ENCODE measurements at places on chromosomes 16 and 17.
A peak's percentile ranks its signal among the peaks of the same experiment; 100 is the strongest.

- no peak for DNase-seq
These were observed 79.5 kb upstream of the RPL38 start for GRCh38 chr17:74123866-74124444.

- no peak for DNase-seq
These were observed 21.2 kb downstream of the SAP30BP start for GRCh38 chr17:75688209-75688825.

- peak; percentile 38 for DNase-seq
These were observed 594 bp upstream of the SLC22A31 start for GRCh38 chr16:89200850-89201411.

GRCh38 chr17:75174996-75175395 lies 7.8 kb downstream of the SUMO2 start:
- DNase-seq, result no peak

DNA sequence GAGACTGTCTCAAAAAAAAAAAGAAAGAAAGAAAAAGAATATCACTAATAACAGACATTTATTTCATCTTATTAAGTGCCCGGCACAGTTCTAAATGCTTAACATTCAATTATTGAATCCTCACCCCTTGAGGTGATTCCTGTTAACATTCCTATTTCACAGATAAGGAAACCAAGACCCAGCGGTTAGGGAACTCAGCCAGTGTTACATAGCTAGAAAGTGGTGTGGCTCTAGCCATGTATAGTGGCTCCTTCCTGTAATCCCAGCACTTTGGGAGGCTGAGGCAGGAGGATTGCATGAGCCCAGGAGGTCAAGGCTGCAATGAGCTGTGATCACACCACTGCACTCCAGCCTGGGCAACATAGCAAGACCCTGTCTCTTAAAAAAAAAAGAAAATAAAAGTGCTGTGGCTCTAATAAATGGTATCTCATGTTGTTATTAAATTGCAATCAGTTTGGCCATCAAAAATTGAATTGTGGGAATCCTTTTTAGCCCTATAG lies 28.1 kb downstream of the ZNRF1 start:
- no peak for DNase-seq

- DNase-seq, result no peak
These were observed 287.3 kb upstream of the MAF start for GRCh38 chr16:79887541-79888540.

- no peak for DNase-seq
These were observed 398.0 kb downstream of the NPIPA8 start for GRCh38 chr16:17938546-17938945.

- DNase-seq, result no peak
These were observed 74.1 kb downstream of the SOCS1 start for GRCh38 chr16:11181899-11182279.

DNA sequence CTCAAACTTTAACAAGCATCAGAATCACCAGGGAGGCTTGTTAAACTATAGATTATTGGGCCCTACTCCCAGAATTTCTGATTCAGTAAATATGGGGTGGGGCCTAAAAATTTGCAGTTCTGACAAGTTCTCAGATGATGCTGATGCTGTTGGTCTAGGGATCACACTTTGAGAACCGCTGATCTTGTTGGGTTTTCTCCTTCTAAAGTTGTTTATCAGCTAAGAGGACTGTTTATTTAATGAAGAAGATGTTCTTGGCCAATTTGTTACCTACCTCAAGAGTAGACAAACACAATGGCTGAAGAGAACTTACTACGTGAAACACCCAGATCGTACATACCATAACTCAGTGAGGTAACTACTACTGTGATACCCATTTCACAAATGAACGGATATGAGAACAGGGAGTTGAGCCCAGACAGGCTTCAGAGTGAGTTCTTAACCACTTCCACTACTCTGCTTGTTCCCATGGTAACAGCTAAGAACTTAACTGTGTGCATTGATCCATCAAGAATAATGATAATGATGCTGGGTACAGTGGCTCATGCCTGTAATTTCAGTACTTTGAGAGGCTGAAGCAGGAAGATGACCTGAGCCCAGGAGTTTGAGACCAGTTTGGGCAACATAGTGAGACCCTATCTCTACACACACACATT lies 85.3 kb upstream of the NSRP1 start:
- DNase-seq, result peak; percentile 17

DNA sequence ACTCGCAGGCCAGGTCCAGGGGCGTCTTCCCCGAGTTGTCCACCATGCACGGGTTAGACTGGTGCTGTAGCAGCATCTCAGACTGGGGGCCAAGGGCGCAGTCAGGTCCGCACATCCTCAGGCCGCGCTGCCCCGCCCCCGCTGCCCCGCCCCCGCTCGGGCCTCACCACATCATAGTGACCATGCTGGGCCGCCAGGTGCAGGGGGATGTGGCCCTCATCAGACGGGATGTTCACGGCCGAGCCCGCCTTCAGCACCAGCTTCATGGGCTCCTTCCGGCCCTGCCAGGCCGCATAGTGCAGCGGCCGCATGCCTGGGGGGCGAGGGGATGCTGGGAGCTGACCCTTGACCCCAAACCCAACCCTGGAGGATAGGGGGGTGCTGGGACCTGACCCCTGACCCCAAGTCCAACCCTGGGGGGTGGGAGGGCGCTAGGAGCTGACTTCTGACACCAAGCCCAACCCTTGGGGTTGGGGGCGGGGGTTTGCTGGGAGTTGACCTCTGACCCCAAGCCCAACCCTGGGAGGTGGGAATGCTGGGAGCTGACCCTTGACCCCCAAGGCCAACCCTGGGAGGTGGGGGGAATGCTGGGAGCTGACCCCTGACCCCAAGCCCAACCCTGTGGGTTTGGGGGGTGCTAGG lies 7.0 kb downstream of the CASKIN1 start:
- no peak for DNase-seq

GRCh38 chr17:622356-622755 lies 92.3 kb downstream of the VPS53 start:
- DNase-seq, result no peak

DNA sequence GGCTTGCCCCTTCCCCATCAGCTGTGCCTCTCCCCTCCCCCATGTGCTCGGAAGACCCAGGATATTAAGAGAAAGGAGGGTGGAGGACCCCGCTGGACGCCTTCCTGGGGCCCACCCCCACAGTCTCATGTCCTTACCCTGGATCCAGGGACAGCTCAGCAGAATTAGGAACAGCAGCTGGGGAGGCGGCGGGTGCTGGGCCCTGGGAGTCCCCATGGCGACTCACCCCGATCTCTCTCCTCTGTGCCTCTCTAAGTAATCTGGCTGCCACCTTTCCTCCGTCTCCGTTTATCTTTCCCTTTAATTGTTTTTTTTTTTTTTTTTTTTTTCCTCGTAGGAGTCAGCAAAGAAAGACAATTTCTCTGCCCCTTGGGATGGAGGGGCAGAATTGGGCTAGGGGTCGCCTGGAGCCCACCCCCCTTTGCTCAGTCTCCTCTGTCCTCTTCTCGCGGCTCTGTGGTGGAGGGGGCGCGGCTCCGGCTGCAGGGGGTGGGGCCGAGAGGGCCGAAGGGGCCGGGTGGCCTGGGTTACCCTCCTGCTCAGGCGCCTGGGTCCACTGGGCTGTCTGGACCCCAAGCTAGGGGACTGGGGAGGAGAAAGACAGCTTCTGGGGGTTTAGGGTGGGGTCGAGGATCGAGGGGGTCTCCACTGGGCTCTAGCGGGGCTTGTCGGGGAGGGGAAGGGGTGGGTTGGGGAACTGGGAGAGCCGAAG lies 390 bp downstream of the SEZ6L2 start:
- no peak for DNase-seq

GRCh38 chr16:84532855-84533486 lies 28.5 kb upstream of the MEAK7 start:
- DNase-seq, result no peak

DNA sequence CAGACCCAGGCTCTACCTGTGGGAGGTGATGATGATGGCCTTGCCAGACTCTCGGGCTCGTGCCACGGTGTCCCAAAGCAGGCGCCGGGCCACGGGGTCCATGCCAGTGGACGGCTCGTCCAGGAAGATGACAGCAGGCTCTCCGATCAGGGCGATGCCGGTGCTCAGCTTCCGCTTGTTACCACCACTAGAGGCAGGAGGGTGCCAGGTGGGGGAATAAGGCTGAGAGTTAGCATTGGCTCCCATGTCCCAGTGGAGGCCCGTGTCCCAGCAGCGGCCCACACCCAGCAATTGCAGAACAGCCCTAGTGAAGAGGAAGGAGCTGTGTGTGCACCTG lies 10.3 kb upstream of the RNPS1 start:
- no peak for DNase-seq

GRCh38 chr17:16353317-16354174 lies at the start of gene CENPV:
Gene CENPV, minus strand, starts transcription at chr17:16353469. Its CDS starts 33 bp downstream, at chr17:16353436.
- DNase-seq, result peak; percentile 93

- no peak for DNase-seq
These were observed 10.9 kb downstream of the SLC7A6OS start for GRCh38 chr16:68299571-68300453.

DNA sequence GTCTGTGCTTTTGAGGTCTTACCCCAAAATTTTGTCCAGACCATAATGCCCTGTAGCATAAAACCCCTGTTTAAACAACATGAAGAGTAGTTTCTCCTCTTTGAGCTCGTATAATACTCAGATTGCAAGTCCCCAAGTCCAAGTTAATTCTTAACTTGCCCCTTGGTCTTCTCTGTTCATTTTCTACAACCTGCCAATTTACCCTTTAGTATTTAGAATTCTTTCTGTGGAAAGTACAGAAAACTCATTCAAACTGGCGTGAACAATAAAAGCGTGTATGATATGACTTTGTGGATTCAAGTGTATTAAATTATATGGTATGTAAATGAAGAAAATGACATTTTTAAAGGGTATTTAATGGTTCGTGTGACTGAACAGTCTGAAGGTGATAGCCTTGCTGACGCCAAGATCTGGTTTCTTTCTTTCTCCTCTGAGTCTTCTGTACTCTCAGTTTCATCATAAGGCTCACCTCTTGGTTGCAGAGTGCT lies 185.6 kb downstream of the PRKCA start:
- DNase-seq, result no peak

GRCh38 chr17:784143-784542 lies 2.0 kb downstream of the MRM3 start:
- no peak for DNase-seq

- DNase-seq, result no peak
These were observed 70.7 kb upstream of the PLCG2 start for GRCh38 chr16:81708266-81709015.

GRCh38 chr16:1865902-1866690 lies 5.9 kb downstream of the MEIOB start:
- DNase-seq, result no peak

- DNase-seq, result peak; percentile 35
These were observed 70.7 kb downstream of the TEX14 start for GRCh38 chr17:58621174-58621573.

DNA sequence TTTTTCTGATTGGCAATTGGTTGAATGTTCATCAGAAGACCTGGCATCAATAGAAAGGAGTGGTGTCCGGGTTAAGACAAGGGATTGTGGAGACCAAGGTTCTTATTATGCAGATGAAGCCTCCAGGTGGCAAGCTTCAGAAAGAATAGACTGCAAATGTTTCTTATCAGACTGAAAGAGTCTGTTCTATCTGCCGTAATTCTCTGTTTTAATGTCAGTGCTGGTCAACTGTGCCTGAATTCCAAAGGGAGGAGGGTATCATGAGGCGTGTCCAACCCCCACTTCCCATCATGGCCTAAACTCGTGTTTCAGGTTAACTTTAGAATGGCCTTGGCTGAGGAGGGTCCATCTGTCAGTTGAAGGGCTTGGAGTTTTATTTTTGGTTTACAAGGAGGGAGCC lies 60.4 kb upstream of the AKTIP start:
- no peak for DNase-seq

DNA sequence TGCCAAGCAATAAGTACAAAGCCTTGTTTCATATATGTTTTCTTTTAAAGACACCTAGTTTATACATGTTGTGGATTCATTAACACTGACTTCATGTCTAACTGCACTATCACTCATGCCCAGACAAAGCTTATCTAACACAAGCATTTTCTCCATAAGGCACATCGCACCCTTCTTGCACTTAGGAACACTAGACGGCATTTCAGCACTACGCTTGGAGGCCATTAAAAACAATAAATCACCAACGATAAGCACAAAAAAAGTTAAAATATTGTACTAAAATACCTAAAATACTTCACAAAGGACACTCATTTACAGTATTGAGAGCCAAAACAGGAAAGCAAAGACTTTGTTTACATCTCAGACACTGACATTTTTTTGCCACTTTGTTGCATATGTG lies 39.0 kb upstream of the TEKT3 start:
- no peak for DNase-seq

DNA sequence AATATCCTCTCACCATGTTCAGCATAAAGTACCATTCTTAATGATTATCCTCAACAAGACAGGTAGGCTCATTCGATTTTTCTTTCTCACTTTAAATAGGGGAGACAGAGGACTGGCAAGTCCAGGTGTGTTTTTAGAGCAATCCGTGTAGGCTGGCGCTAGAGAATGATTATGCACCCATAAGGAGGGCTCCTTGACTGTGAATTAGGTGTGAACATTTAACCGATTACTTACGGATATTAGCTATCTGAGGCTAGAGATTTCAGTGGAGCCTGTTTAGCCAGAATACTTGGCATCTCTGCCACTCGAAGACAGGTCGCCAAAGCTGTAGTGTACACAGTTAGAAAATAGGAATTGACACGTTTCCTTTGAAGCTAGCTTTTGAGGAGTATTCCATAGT lies 1.9 kb downstream of the SEC14L1 start:
- no peak for DNase-seq

GRCh38 chr16:52446080-52446479 lies 100.9 kb downstream of the TOX3 start:
- no peak for DNase-seq

- DNase-seq, result no peak
These were observed 77.6 kb downstream of the NF1 start for GRCh38 chr17:31172388-31172787.

GRCh38 chr16:4110680-4111079 lies 5.6 kb downstream of the ADCY9 start:
- DNase-seq, result no peak

- DNase-seq, result no peak
These were observed 9.0 kb downstream of the DECR2 start for GRCh38 chr16:410516-411178.

DNA sequence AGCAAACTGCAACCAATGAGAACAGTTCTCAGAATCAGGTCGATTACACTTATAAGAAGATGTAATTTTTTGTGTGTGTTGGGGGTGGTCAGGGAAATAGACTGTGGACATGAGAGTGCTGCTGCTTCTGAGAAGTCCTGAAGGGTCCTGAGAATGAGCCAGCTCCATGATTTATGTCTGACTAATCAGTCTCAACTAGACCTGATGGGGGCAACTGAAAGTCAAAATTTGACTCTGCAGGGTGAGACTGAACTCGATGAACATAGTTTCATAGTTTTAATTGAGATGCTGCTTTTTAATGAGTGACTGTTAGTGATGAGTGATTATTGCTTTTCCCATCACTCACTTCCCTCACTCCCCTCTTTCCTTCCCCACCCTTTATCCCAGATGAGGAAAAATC lies 37.3 kb downstream of the SMARCE1 start:
- no peak for DNase-seq

- DNase-seq, result no peak
These were observed 15.4 kb downstream of the DHODH start for GRCh38 chr16:72023962-72024361.

DNA sequence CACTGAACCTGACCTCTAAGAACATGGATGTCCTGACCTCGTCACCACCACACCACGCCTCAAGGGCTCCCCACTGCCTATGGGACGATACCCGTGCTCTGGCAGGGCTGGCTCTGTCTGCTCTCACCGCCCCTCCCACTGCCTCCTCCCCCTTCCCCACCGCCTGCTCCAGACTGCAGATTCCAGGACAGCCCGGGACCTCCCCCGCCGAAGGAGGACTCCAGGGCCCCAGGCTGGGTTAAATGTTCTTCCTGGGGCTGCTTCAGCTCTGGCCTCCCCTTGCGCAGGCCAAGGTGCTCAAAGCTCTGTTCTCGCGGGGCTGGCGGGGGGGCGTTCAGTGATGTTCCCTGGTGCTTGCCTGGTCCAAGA lies 3.1 kb downstream of the NPW start:
- no peak for DNase-seq

Data from GM20000 (cell line).